ENCODE measurements at places on chromosomes 3 and 15.

- DNase-seq: peak; percentile 9
Measured at GRCh38 chr3:110296885-110297284, 774.7 kb upstream of the NECTIN3 start.

DNA sequence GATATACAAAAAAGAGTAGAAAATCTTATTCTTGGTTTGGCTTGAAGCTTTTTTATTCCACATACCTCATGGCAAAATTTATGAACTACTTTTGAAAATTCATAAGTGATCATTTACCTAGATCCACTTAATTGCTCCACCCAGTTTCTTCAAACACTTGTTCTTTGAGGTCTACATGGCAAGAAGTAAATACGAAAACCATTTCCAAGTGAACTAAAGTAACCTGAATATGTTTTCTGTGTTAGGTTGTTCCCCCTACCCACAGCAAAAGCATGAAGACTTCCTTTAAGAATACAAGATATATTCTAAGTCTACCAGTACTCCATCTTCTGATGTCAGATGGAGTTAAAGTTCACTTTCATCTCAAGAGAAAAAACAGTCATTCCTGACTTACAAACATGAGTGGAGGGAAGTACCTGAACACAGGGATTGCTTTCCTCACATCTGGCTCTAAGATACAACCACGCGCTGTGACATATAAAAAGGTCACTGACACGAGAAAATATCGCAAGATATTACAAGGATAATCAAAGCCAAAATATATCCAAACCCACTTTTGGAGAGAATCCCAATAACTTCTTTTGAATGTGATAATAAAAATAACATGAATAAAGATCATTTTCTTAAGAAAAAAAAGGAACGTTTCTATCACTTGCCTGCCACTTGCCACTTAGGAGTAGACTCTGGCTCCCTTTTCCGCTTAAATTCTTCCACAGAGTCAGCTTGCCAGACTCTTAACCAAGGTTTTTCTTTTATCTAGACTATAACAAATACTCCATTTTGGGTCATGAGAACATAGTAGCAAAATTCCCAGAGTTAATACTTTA, 424.5 kb downstream of the TIGIT start:
- DNase-seq: no peak

DNA sequence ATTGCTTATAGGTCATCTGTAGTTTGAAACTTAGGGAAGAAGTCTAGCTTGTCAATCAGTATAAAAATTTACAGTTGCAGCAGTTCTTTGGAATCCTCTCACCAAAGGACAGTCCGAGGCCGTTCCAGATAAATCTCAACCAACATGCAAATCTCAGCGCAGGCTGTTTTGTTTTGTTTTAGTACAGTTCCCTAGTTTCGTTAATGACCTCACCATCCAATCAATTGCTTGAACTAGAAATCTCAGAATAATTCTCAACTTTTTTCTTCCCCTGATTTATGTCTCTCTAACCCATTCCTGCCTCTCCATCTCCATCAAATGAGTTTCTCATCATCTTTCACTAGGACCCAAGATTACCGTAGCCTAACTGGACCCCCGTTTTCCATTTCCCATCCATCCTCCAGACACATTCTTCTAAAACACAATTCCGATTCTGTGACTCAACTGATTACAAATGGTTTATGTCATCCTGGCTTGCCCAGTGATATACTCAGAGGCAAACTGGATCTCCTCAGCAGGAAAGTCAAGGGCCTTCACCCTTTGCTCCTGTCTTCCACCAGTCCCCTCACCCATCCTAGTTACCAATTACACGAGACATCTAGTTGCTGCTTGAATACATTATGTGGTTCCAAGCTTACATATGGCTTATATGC, 1.3 kb downstream of the SMCO1 start:
- DNase-seq: no peak

DNA sequence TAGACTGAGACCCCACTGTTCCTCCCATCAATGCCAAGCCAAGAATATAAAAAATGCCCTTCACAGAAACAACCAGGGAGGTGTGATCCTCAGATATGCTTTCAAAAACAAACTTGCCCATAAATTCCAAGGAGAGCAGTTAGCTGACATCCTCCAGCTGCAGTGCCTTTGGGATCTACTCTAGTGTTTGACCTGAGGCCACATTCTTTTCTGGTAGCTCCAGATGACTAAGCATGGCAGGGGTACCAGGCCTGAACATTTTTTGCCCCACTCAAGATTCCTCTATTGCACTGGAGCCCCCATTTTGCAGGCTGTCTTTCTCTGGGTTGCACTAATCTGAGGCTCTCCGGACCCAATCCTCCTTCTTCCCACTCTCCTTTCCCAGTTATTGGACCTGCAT, 27.9 kb upstream of the ACP3 start:
- no peak for DNase-seq

GRCh38 chr3:5733995-5734394, 546.5 kb downstream of the EDEM1 start:
- no peak for DNase-seq
